Naive thymus-derived CD8-positive, alpha-beta T cell (primary cell): ENCODE measurements at places on chromosomes 1 and 21. TPM values are rescaled to one million over a fixed set of nuclear protein-coding genes. Genes with fewer than 3 reads are reported as not detected.
A peak's percentile ranks its signal among the peaks of the same experiment; 100 is the strongest.

GRCh38 chr1:246527402-246528088 lies 20.5 kb upstream of the SMYD3 start:
- no peak for DNase-seq

DNA sequence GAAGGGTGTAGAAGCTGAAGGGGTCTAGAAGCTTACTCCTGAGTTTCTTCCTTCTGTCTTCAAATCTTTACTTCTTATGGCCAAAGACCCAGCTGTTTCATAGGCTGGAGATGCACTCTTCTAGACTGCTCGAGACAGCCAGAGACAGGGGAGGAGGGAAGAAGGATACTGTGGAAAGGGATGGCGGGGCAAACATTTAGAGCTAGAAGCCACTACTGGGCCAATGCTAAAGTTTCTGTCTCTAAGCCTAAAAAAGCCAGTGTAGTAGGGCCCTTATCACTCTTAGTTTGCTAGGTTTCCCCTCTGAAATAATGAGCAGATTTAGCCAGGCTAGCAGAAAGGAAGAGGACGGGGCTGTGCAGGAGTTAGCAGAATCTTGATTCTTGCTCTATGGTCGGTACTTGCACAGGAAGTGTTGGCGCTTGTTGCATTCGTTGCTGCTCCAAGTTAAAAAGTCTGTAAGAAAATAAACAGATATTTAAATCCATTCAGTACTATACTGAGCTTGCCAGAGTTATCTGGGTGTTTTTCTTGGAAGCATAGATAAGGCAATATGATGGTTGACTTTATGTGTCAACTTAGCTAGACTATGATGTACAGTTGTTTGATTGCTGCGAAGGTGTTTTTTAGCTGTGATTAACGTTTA lies 16.9 kb downstream of the REG4 start:
- DNase-seq = no peak

- DNase-seq = peak; percentile 62
Observed at GRCh38 chr21:44618909-44619308, 7.0 kb downstream of the KRTAP10-8 start.

GRCh38 chr1:30420519-30421050 lies 302.8 kb downstream of the MATN1 start:
- no peak for DNase-seq

- peak; percentile 74 for DNase-seq
Observed at GRCh38 chr21:33380483-33380998, 22.7 kb upstream of the IFNGR2 start.

The CD2 gene
- total RNA-seq = 189 TPM

The AVPR1B gene
- not detected for total RNA-seq

The IL23R gene
- total RNA-seq = not detected

DNA sequence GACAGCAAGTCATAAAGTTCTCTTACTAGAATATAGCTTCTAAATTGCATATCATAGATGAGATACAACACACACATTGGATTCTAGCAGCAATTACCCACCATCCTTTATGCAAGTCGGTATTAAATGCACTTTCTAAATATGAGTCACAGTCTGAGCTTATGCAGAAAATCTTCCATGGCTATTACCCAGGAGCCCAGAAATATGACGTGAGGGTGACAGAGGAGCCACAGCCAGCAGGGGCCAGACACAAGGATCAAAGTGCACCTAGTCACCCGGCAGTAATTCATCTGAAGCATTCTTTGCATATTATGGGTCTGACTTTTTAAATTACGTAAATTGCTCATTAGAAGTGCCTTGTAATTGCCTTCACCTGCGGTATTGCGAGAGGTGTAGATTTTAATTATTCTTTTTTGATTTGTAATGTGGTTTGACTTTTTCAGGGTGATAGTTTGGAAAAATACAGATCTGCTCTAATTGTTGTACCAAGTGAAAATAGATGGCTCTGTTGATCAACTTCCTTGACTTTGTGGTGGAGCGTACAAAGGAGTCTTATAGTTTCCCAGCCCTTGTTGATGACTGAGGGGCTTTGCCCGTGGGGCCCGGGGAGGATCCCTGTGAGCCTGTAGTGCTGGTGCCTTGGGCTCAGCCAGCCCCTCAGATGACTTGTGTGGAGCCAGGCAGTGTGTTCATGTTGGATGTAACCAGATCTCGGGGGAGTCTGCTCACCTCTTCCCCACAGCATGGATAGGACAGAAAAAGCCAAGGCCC lies 470.0 kb upstream of the VAMP3 start:
- no peak for DNase-seq

DNA sequence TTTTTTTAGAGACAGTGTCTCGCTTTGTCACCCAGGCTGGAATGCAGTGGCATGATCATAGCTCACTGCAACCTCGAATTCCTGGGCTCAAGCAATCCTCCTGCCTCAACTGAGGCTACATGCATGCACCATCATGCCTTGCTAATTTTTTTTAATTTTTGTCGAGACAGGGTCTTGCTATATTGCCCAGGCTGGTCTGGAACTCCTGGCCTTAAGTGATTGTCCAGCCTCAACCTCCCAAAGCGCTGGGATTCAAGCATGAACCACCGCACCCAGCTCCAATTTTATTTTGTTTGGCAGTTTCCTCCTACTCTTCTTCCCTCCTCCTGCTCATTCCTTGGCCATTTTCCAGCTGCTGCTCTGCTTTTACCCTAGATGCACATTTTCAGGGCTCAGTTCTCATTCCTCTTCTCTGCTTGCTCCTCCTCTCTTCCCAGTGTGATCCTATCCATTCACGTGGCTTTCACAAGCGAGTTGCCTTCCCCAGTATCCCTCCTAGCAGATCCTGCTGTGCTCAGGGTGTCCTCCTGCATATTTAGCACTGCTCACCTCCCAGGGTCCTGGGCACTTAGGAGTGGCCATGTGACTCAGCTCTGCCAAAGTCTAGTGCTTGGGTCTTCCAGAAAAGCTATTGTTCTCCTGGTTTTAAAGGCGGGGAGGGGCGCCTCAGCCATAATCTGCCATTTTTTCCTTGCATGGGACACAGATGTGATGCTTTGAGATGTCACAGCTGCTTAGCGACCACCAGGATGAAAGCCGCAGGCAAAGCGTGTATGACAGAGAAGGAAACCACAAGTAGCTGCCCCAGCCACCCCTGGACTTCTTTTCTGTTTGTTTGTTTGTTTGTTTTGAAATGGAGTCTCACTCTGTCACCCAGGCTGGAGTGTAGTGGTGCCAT lies 33.7 kb downstream of the PSEN2 start:
- DNase-seq = no peak

- no peak for DNase-seq
Observed at GRCh38 chr1:15224974-15225373, 22.0 kb upstream of the FHAD1 start.

- DNase-seq = no peak
Observed at GRCh38 chr1:186834399-186834958, 5.7 kb downstream of the PLA2G4A start.

The C1orf56 gene
- 4.4 TPM for total RNA-seq

DNA sequence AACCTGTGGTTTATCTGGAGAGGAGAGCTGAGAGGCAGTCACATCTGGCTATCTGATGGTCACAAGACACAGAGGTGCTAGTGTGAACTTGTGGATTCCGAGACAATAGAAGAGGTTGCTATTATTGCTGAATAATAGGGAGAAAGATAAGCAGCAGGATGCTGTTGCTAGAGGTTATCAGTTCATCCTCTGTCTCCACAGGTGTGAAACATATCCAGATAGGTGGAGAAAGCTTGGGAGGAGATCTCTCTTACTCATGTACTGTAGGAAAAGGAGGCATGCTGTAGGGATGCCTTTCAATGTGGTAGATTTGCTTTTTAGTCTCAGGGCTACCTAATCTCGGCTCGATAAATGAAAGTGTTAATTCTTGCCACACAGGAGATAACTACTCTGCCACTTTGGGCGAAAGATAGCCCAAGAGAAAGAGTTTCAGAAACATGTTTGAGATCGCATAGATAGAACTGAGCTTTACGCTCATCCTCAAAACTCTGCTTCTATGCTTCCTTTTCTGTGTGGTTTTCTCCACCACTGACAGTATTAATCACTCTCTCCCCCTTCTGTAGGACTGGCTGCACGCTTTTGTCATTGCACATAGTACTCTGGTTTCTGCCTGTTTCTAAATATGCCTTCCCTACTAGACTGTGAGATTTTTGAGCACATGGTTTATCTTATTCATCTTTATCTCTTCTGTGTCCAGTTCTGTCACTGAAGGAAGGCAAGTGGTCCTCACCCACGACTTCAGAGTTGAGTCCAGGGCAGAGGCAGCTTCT lies 36.7 kb upstream of the PLXNA2 start:
- no peak for DNase-seq

The PTPRC gene
- total RNA-seq = 970 TPM

- DNase-seq = no peak
Observed at GRCh38 chr1:247542811-247543210, 6.1 kb upstream of the GCSAML start.

The BMP8B gene
- 0.26 TPM for total RNA-seq

DNA sequence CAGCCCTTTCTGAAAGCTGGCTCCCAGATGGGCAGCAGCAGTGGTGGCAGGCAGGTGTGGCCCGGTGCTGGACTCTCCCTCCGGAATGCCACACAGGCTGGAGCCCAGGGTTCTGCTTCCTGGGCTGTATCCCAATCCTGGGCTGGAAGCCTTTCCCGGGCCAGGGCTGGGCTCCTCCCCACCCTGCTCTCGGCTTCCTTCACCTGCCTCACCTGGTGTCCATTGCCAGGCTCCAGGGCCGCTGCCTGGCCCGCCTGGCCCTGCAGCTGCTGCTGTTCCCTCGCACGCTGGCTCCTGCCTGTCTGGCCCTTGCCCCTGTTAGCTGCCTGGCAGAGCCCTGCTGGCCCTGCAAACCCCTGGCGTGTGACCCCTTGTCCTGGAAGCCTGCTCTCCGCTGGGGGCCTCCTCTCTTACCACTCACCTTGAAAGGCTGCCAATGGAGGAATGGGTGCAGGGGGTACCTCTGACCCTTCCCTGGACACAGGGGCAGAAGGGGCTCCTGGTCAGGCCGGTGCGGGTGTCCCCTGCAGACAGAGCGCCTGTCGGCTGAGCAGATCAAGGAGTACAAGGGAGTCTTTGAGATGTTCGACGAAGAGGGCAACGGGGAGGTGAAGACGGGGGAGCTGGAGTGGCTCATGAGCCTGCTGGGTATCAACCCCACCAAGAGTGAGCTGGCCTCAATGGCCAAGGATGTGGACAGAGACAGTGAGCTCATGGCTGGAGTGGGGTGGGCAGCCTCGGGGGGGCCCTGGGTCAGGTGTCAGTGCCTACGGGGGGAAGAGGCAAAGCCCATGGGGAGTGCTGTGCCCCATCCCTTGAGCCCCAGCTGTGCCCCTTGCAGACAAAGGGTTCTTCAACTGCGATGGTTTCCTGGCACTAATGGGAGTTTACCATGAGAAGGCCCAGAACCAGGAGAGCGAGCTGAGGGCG lies 1.1 kb downstream of the CALML6 start:
- no peak for DNase-seq

The TMEM69 gene
- total RNA-seq = 23.9 TPM

- DNase-seq = no peak
Observed at GRCh38 chr1:46309401-46310159, 6.1 kb downstream of the UQCRH start.

DNA sequence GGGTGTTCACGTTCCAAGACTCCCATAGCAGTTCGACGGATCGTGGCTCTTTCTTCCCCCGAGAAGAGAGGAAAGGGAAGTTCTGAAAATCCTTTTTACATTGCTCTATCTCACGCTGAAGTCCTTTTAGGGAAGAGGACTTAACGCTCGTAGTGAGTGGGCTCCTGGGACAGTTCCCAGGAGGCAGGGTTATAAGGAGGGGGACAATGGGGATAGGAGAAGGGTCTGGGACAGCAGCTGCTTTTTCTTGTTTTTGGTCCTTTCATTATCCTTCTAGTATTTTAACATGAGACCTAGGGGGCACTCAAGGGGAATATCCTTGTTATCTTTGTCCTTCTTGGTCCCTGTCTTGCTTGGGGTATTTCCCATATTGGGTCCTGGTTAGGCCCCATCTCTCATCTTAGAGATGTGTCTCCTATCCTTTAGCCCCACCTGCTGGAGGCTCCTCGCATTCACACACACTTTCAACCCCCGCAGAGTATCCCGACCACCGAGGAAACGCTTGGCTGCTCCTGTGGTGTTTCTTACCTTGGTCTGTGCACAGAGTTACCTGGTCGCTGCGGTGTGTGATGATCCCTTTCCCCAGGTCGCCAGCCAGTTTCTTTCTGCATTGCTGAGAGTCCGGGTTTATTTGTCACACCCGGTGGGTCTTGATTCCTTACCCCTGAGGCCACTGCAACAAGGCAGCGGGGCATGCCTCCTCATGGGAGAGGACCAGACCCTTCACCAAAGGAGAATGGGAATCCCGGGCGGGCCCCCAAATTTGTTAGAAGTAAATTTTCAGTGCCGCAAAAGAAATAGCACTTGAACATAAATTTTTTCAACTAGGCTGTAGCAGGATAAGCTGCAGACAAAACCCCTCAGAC lies 29.7 kb downstream of the SCCPDH start:
- DNase-seq = peak; percentile 54

The PTGS2 gene
- total RNA-seq = not detected

The NIT1 gene
- 46.4 TPM for total RNA-seq

- DNase-seq = no peak
Observed at GRCh38 chr1:54017979-54018378, at the start of gene LDLRAD1. TSS of gene LDLRAD1 (minus strand) at chr1:54018186. CDS start at chr1:54018112, 74 bp downstream.

- no peak for DNase-seq
Observed at GRCh38 chr1:29758781-29759499, 522.6 kb downstream of the PTPRU start.

GRCh38 chr1:232319072-232319471 lies 310.9 kb downstream of the SIPA1L2 start:
- DNase-seq = no peak

The SPRR2B gene
- not detected for total RNA-seq

DNA sequence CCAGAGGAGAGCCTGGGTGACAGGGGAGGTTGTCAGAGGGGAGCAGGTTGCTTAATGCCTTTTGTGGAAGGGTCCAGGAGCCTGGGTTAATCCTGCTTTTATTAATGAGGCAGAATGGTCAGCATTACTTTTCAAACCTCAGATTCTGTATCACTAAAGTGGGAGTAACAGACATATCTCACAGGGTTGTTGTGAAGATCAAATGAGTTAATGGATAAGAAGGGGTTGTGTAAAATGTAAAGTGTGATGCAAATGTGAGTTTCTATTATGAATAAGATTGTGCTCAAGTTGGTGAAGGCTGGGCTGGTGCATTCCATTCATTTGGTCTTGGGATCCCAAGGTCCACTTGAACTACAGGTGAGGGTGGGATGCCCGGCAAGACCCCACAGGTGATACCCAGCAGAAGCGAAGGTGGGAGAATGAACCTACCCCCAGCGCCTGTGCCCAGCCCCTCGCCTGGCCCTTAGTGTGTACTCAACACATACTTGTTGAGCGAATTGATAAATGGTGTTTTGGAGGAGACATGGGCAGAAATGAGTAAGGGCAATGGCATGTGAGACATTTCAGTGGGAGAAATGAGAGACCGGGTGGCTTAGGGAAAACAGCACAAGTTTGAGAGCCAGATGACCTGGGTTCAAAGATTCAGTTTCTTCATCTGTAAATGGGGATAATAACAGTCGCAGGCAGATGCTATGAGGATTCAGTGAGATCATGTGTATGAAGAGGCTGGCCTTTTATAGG lies 6.2 kb downstream of the SLC26A9 start:
- DNase-seq = no peak
